ENCODE measurements at places on chromosomes 3 and 15.
A peak's percentile ranks its signal among the peaks of the same experiment; 100 is the strongest.

GRCh38 chr15:68061171-68061570, 7.1 kb downstream of the PIAS1 start:
- no peak for DNase-seq

GRCh38 chr3:150761831-150762661, 923 bp downstream of the SIAH2 start:
- peak; percentile 64 for DNase-seq

GRCh38 chr3:132726341-132726823, 4.2 kb upstream of the NPHP3 start:
- DNase-seq = no peak

- no peak for DNase-seq
Measured at GRCh38 chr3:124760601-124761000, 30.3 kb downstream of the UMPS start.
